ENCODE measurements at places on chromosomes 4 and X. TPM values are rescaled to one million over a fixed set of nuclear protein-coding genes. Genes with fewer than 3 reads are reported as not detected.

The KLHL34 gene
- 0.33 TPM for total RNA-seq

The PSAPL1 gene
- total RNA-seq: not detected

The PASD1 gene
- not detected for total RNA-seq

The CT45A10 gene
- total RNA-seq: 0.45 TPM

The RASGEF1B gene
- total RNA-seq: 23.6 TPM
